ENCODE measurements at places on chromosomes 5 and 9.

DNA sequence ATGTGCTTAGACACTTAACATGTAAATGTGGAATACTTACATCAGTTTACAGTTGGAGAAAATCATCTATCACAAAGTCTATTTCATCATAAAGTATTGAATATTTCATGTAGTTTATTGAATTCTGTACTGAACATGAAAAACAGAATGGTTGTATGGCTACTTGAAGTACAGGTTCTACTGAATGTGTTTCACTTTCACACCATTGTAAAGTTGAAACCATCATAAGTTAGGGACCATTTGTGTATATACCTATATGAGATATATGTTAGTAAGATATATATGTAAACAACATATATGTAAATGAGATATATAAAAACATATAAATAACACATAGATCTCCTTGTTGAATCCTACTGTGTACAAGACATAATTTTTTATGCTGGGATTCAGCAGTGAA lies 63.0 kb upstream of the TAF11L2 start:
- DNase-seq: no peak

GRCh38 chr5:4901924-4902323 lies 238.2 kb upstream of the ADAMTS16 start:
- no peak for DNase-seq

DNA sequence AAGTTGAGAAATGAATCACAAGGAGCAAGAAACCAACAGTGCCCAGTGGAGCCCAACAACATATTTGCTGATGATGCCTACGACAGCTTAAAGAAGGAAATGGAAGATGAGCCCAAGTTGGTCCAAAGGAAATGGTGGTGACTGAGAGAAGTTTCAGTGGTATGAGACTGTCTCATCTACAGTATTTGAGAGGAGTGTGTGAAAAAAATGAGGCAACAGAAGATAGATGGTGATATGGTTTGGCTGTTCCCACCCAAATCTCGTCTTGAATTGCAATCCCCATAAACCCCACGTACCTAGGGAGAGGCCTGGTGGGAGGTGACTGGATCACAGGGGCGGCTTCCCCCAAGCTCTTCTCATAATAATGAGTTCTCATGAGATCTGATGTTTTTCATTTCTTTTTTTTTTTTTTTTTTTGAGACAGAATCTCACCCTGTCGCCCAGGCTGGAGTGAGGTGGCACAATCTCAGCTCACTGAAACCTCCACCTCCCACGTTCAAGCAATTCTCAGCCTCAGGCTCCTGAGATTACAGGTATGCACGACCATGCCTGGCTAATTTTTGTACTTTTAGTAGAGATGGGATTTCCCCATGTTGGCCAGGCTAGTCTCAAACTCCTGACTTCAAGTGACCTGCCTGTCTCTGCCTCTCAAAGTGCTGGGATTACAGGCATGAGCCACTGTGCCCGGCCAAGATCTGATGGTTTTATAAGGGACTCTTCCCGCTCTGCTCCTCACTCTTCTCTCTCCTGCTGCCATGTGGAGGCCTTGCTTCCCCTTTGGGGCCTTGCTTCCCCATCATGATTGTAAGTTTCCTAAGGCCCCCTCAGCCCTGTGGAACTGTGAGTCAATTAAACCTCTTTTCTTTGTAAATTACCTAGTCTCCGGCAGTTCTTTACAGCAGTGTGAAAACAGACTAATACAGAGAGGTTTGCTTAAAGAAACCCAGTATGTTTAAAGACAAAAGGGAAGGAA lies 30.2 kb downstream of the EFCAB9 start:
- DNase-seq: peak; percentile 4

- no peak for DNase-seq
Measured at GRCh38 chr5:53167836-53168235, 58.3 kb upstream of the MOCS2 start.

DNA sequence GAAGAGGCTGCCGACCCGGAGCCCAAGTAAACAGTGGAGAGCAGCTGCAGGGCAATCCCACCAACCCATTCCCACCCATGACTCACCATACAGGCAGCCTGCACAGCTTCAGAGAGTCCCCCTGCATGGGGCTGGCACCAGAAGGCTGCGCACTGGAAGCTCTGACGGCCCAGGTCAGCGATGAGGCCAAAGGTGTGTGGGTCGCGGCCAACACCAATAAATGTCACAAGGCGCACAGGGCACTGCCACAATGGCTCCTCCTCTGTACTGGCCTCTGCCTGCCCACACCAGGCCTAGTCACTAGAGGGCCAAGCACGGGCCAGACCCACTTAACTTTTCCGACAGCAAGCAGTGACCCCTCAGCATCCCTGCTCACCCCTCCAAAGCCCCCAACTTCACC lies 3.0 kb upstream of the SRA1 start:
- DNase-seq: no peak

DNA sequence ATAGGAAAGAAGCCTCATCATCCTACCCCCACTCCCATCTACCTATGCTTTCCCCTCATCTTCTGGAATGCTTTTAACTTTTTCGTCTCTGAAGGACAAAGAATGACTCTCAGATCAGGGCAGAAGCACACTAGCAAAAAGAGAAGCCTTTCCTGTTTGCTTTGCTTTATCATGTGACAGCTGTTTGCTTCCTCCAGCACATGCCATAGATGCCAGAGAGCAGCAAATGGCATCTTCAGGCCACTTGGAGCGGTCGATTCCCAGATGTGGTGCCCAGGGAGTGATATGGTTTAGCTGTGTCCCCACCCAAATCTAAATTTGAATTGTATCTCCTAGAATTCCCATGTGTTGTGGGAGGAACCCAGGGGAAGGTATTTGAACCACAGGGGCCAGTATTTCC lies 294.8 kb downstream of the GADD45G start:
- no peak for DNase-seq

GRCh38 chr5:16455668-16456067 lies 9.9 kb downstream of the ZNF622 start:
- no peak for DNase-seq

- DNase-seq: no peak
Measured at GRCh38 chr9:4397917-4398316, 92.4 kb upstream of the SLC1A1 start.
